Right atrium auricular region (tissue), 2 donors: ENCODE measurements at places on chromosomes 6 and 20.

DNA sequence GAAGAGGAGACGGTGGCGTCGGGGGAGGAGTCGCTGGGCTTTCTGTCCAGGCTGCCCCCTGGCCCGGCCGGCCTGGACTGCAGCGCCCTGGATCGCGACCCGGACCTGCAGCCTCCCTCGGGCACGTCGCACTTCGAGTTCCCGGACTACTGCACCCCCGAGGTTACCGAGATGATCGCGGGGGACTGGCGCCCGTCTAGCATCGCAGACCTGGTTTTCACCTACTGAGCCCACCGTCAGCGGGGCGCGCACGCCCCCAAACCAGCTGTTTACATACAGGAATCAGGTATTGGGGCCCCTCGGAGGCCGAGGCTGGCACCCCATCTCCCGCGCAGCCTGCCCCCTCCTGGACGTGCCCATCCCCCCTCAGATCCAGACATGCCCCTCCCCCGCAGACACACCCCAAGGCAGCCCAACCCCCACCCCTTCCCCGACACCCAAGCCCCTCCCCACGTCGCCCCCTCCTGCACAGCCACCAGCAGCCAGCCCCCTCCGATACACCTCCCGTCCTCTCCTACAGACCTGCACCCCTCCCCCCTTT lies 1.4 kb downstream of the SOX12 start:
- no peak for DNase-seq

DNA sequence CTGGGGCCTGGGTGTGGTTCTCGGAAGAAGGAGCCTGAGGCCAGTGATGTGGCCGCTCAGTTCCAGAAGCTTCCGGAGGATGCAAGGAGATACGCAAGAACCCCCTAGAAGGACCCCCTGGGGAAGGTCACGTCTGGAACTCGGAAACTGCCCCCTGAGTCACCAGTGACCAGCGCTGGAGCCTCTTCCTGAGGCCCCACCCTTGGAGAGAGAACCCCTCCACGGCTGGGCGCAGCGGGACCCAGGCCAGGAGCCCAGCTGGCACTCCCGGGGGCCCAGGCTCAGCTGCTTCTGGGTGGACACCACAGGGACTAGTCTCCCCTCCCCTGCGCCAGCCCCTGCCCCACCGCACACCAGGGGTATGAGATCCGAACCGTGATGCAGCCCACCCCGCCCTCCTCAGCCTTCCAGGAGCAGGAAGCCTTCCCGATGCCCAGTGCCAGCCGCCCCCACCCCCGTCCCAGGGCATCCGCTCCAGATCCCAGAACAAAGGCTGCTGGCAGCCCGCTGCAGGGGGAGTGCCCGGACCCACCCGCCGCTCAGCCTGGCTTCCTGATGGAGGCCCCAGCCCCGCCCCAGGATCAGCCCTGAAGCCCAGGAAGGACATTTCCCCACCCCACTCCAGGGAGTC lies 7.5 kb downstream of the LAMA5 start:
- DNase-seq, result no peak

- no peak for DNase-seq
Measured at GRCh38 chr6:148851683-148852556, 105.1 kb downstream of the UST start.

DNA sequence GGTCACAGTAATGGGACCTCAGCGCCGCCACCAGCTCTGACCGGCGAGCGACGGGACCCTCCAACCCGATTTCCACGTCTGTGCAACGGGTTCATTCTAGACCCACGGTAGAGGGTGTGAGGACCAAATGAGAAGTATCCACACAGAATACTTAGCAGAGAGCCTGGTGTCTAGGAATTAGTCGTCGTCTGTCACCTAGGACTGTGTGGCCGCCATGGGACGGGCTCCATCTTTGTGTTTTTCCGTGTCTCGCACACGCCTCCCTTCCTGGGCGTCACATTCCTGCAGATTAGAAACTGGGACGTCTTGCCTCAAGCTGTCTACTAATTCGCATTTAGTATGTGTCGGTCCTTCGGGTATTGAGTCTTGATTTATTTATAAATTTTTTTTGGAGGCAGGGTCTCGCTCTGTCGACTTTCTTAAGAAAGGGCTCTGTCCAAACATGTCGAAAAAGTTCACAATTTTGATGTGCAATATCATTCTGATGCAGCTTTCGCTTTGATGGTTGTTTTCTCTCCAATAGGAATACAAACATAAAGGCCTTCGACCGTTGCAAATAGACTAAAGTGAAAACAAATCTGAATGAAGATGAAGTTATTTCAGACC lies 563 bp downstream of the MGME1 start:
- no peak for DNase-seq

DNA sequence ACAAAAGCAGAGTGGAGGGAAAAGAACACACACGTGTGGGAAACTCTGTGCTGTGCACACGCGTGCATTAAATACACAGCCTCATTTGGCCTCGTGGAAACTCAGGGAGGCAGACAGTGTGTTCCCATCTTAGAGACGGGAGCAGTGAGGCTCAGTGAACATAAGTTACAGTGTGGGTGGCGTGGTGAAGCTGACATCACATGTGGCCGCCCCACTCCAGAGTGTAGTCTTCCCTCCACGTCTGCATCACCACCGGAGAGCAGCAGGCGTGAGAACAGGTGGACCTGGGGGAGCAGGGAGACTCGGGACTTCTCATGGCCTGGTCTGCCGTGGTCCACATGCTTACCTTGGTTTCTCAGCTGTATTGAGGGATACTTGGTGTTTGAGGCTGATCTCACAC lies 51.7 kb downstream of the THBS2 start:
- DNase-seq, result no peak

DNA sequence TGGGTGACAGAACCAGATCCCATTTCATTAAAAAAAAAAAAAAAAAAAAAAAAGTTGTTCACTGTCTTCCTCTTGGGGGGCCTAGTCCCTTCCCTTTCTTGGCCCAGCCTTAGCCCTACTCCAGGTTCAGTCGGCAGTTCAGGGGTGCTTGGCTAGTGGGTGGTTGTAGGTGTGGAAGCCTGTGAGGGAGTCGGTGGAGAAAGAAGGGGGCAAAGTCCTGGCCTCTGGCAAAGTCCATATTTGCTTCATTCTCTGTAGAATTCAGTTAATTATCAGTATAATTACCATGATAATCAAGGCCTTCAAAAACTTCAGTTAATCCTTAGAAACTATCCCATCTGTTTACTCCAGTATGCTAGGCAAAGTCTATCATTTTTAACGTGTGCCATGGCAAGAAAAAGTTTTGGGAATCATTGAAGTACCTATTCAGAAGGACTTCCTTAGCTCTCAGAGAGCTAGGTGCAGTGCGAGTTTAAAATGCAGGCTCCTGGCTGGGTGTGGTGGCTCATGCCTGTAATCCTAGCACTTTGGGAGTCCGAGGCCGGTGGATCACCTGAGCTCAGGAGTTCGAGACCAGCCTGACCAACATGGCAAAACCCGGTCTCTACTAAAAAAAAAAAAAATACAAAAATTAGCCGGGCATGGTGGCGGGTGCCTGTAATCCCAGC lies 205.7 kb upstream of the ARG1 start:
- no peak for DNase-seq

DNA sequence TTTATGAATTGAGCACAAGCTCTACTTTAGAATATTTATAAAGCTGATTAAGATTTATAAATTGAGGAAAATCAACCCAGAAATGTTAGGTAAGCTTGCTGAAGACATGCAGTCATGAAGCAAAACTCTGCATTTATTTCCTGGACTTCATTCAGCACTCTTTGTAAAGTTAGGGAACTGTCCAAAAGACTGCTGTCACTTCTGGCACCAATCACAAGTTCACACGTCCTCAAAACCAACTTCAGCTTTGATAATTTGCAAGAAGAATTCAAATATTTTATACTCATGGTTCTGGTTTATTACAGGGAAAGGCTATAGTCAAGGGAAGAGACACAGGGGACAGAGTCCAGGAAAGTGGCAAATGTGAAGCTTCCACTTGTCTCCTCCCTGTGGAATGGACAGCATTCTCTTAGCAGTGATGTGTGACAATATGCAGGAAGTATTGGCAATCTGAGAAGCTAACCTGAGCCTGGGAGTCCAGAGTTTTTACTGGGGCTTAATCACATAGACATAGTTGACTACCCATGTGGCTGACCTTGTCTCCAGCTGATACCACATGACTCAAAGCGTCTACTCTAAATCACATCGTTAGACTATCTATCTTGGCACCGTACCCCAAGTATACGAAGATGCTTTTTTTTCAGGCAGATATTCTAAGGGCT lies 85.4 kb downstream of the PPP1R14C start:
- no peak for DNase-seq

DNA sequence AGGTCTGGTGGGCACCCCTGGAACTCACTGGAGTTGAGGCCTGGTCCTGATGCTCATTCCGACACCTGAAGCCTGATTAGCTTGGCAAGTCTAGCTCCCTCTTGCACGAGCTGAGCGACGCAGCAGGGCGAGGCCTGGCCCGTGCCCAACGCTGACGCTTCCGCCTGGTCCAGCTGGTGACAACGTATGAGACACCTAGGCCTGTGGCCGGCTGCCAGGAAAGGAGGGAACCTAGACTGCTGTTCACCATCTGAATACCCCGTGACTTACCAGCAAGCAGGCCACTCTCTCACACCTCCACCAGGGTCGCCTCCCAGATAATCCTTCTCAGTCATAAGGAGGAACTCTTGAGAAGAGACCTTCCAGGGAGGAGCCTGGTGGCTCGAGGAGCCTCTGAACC lies 24.5 kb downstream of the YTHDF1 start:
- DNase-seq, result no peak

GRCh38 chr6:20509212-20509611 lies 25.0 kb upstream of the CDKAL1 start:
- DNase-seq, result no peak

- DNase-seq, result no peak
Measured at GRCh38 chr20:64182146-64182865, 18.1 kb downstream of the MYT1 start.

GRCh38 chr20:59104831-59105230 lies 58.8 kb upstream of the ZNF831 start:
- DNase-seq, result no peak

GRCh38 chr6:142823256-142823902 lies 121.6 kb downstream of the HIVEP2 start:
- DNase-seq, result no peak

GRCh38 chr20:46430921-46431712 lies 24.7 kb upstream of the ELMO2 start:
- no peak for DNase-seq

DNA sequence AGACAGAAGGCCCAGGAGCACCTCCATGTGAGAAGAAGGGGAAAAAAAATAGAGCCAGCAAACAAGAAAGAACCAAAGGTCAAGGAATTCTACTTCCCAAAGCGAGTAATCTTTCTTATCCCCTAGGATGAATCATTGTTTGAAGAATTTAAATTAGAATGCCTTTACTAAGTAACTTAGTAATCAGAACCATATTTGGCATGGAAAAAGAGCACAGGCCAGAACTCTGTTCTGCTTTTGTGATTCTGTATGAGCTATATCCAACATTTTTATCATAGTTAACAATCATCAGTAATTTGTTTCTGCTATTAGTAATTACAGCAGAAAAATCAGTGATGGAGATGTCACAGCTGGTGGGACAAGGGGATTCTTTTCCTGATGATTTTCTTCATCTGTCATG lies 228.8 kb upstream of the FAM83B start:
- no peak for DNase-seq

GRCh38 chr20:34528921-34529297 lies 12.7 kb downstream of the DYNLRB1 start:
- no peak for DNase-seq

GRCh38 chr20:35716330-35716729 lies 17.1 kb downstream of the ROMO1 start:
- DNase-seq, result no peak

DNA sequence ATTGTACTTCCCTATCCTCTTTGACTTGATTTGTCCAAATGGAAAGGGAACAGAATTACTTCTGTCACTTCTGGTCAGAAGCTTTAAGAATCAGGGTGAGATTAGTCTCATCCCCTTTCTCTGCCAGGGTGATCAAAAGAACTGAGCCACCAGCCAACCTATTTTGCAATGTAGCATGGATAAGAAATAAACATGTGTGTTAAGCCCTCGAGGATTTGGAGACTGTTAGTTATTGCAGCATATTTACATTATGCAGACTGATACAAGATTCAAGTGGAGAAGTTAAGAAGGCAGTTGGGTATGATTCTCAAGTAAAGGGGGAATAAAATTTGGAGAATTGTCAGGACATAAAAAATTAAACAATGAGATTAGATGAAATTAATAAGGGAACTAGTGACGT lies 106.0 kb downstream of the FRK start:
- no peak for DNase-seq

DNA sequence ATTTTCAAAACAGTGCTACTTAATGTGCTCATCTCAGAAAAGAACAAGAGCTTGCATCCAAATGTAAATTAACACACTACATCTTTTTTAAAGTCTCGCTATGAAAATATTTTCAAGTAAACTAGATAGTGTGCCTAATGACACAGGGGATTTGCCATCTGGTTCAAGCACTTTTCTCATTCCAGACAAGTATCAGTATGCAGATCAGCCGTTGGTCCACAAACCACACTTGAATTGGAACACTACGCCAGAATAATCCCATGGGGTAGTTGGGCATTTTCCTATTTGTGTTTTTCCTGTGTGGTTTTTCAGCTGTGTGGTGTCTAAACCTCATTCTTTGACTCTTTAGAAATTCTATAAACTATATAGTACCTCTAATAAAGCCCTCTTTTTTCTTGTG lies 256.2 kb downstream of the EPHA7 start:
- no peak for DNase-seq

DNA sequence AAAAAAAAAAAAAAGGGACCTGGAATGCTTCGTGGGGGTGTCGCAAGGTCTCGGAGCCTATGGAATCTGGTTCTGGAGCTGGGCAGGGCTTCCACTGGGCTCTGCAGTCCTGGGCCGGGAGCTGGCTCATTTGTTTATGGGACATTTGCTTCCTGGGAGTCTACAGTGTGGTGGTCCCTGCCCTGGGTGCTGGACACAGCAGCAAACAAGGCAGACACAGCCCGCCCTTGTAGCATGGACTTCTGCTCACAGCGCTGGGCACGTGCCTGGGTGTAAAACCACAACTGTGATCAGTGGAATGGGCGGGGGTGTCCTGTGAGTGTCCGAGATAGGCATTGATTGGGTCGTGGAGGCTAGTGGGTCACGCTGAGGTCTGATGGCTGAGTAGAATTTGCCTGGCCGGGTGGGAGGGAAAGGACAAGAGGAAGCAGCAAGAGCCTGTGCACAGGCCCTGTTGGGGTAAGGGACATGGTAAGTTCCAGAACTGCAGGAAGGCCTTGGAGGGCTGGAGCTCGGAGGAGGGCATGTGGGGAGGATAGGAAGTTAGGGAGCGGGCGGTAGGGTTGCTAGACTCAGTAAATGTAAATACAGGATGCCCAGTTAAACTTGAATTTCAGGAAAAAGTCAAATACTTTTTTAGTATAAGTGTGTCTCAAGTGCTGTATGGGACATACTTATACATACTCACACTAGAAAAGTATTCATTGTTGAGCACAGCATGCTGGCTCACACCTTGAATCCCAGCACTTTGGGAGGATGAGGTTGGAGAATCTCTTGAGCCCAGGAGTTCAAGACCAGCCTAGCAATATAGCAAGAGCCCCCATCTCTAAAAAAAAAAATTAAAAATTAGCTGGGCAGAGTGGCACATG lies 61.3 kb upstream of the PMEPA1 start:
- DNase-seq, result no peak

GRCh38 chr6:159952289-159953005 lies 16.4 kb upstream of the IGF2R start:
- DNase-seq, result no peak

- DNase-seq, result no peak
Measured at GRCh38 chr20:43751167-43752050, 24.6 kb upstream of the GTSF1L start.
